Fibroblast of the aortic adventitia (primary cell): ENCODE measurements at places on chromosomes 7 and 10.

DNA sequence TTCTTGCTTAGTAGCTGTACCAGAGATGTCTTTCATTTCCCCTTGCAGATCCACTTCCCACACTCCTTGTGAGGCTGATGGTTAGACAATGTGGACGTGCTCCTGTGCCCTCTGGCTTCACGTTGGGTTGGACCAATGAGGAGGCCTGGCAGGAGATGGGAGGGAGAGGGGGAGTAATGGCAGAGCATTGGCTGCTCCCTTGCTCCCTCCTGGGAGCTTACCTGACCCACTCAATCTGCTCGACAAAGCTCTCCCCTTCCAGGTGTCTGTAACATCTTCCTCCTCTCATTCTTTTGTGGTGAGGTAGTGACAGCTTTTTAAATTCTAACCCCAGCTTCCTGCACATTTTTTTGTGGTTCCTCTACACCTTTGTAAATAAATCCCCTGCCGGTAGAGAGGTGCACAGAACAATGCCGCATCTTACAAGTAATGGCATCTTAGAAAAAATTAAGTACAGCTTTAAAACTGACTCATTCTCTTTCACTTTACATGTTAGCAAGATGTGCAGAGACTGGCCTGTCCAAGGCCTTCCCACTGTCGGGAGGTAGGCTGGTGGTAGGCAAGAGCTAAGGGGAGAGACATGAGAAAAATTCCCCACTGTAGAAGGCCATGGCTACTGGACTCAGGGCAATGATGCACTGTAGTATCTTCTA lies 134.3 kb downstream of the HTR7 start:
- no peak for DNase-seq

DNA sequence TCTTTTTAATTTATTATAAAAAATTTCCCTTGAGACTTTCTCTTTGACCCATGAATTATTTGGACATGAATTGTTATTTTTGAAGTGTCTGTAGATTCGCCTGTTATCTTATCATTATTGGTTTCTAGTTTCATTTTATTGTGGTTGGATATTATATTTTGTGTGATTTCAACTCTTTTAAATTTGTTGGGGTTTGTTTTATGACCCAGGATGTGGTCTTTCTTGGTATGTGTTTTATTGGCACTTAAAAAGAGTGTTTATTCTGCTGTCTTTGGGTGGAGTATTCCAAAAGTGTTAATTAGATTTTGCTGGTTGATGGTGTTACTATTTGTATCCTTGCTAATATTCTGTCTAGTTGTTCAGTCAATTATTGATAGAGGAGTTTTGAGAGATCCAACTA lies 50.5 kb upstream of the GPR141 start:
- no peak for DNase-seq

DNA sequence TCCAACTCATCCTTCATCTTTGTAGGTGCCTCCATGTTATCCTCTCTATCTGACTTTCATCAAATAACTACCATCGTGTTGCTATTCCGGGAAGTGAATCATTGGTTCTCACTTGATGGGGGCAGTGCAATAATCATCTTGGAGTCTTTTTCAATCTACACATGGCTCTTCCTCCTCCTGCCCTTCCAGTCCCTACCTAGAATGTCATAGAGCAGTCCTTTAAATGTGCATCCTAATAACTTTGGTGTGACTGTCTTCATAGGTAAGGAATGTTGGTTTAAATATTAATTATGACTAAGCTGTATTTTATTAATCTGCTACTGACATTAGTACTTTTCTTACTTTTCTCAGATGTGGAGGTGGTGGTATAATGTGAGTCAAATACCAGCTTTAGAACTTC lies 8.4 kb upstream of the CDK14 start:
- DNase-seq: no peak

DNA sequence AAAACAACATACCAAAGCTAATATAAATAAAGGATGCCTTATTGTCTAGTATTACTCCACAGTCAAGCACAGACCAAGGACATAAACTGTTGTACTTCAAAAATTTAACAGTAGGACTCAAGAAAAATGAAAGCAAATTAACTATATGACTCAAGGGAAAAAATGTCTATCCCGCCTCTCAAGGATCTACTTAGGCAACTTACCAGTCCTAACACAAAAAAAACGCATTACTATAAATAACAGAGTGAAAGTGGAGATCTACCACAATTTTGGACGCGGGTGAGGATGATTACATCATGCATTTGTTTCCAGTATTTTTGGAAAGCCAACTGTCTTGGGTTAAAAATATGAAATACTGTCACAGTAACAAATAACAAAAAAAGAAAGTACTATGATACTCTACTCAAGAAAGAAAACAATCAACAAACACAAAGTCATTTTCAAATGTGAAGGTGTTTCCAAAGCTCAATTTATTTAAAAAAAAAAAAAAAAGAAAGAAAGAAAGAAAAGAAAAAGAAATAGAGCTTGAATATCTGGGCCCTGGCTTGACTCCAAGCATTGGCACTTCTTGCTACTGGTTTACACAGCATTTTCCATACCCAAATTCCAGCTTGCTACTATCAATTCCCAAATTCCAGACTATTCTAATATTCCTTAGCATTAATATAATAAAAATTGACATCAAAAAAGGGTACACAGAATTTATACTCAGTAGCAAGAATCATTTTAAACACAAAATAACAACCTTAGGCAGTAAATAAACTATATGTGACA lies 99.4 kb downstream of the RSU1 start:
- DNase-seq: peak; percentile 90

GRCh38 chr10:33333260-33334101 lies 986 bp downstream of the NRP1 start:
- no peak for DNase-seq

DNA sequence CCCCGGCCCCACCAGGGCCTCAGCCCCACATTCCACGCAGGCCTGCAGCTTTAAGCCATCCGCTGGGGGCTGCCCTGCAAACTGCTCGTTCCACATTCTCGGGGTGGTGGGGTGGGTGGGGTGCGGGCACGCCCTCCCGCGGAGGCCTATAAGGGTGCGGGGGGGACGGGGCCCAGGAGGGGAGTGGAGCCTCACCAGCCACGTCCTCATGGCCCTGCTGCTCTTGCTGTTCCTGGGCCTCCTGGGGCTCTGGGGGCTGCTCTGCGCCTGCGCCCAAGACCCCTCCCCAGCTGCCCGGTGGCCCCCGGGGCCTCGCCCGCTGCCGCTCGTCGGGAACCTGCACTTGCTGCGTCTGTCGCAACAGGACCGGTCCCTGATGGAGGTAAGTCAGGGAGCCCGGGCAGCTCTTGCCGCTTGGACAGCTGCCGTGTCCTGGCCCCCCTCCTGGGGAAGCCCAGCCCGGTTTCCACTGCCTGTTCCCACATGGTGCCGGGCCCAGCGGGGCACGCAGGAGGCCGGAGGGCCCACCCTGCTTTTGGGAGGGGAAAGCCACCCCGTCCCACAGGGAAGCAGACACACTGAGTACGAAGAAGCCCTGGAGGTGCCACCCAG lies at the start of gene CYP2W1:
CYP2W1 (plus strand) TSS at position 178 of the 612 bp plus-strand sequence; CDS start at position 209, 31 bp downstream.
- no peak for DNase-seq

- DNase-seq: peak; percentile 57
Observed at GRCh38 chr10:92110039-92110794, 180.7 kb downstream of the CPEB3 start.

DNA sequence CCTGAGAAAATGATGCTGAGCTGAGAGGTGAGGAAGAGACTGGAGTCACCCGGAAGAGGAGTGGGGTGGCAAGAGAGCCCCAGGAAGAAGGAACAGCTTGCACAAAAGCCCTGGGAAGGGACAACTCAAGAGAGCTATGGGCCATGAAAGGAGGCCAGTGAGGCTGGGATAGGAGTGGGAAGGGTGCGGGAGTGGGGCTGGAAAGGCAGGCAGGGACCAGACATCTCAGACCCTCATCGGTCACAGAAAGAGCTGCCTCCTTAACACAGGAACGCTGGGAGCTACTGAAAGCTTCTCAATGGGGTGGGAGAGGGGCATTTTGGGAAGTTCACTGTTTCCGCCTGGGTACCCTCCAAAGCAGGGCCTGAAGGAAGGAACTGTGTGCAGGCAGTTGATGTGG lies 122.0 kb upstream of the UNC5B start:
- no peak for DNase-seq

GRCh38 chr7:107641676-107642075 lies 19.0 kb upstream of the SLC26A4 start:
- DNase-seq: no peak

GRCh38 chr10:75936841-75937240 lies 505.4 kb downstream of the LRMDA start:
- DNase-seq: no peak

DNA sequence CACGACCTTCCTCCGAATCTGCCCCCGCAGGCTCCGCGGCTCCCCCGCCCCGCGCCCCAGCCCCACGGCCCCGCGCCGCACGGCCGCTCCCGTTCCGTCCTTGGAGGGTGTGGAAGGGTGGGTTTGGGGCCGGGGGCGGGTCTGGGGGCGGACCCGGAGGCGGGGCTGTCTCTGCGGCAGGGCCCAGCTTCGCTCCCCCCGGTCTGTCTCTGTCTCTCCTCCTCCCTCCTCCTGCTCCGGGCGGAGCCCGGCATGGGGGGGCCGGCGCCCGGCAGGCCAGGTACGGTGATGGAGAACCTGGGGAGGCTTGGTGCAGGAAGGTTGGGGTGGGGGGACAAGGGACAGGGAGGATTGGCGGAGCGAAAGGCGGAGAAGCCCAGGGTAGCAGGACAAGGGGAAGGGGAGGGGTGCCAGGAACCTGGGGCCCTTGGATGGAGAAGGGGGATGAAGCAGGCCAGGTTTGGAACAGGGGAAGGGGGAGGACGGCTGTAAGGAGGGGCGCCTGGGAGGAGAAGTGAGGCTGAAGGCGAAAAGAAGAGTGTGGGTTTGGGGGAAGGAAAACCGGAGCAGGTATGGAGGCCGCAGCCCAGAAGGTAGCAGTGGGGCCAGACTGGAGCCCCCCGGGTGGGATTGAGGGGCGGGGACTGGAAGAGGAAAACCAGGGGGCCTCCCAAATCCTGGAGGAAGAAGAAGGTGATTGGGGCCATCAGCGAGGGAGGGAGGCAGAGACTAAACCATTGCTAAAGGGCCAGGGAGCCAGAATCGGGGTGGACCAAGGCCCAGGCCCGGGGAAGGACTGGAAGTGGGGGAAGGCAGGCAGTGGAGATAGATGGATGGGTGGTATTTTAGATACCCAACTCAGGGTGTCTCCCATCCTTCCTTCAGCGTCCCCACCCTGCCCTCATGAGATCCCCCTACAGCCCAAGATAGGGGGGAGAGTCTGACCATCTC lies at the start of gene NYAP1:
NYAP1 (plus strand) TSS at position 206 of the 951 bp plus-strand sequence. CDS start 1,385 bp downstream, outside the sequence.
- DNase-seq: peak; percentile 42

DNA sequence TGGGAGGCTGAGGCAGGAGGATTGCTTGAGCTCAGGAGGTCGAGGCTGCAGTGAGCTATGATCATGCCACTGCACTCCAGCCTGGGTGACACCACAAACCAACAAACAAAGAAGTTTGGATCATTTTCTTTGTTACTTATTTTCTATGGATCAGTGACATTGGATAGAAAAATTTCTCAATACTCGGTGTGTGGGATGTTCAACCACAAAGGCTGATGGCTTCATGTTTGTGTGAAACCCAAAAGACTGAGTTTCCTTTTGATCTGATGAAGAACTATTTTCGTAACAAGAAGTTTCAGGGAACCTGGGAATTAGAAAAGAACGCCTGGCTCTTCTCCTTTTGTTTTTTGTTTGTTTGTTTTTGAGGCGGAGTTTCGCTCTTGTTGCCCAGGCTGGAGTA lies 104.0 kb downstream of the HOXA1 start:
- DNase-seq: no peak

- no peak for DNase-seq
Observed at GRCh38 chr10:47349941-47350371, 1.8 kb downstream of the RBP3 start.

- DNase-seq: peak; percentile 96
Observed at GRCh38 chr7:17663061-17663675, 277.1 kb downstream of the SNX13 start.

DNA sequence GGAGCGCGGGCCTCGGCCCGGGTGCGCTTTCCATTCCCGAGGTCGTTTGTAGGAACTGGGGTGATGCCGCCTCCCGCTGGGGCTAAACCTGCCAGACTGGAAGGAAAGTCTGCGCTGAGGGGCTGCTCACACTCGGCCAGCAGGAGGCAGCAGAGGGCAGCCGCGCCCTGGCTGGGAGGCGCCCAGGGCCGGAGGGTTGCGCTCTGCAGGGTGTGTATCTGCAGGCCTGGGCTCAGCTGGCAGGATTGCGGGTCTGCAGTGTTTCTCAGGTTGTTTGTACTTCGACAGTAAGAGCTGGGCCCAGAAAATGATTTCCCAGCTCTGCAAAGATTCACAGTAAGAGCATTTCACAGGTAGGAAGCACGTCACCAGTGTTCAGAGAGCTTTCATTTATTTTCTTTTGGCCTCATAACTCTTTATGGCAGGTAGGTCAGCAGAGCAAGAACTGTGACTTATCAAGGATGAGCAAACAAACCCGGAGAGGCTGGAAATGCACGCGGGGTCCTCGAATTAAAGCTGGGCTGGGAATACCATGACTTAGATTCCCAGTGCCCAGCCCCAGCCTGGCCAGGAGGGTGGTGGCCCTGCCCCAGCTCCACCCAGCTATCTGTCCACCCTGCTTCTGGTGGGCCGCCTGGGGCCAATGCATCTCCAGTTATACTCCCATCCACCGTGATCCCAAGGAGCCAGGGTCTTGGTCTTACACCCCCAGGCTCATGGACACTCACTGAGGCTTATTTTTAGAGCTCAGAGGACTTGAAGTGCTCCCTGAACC lies 15.2 kb upstream of the PPP2R2D start:
- peak; percentile 48 for DNase-seq

DNA sequence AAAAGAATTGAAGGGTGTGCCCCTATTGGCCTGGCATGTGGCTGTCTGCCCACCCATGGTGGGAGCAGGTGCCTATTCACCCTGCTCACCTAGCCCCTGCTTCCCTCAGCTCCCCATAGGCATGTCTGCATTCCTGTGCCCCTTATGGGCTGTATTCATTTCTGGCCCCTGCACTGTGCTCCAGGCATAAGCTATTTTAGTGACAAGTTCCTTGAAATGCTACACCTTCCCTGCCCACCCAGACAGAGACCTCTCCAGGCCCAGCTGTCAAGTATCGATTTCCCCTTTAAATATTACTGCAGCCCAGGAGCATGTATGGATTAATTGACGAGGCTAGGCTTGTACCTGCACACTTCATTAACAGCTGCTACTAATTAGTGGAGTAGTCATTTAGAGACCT lies 235.4 kb downstream of the RPS24 start:
- DNase-seq: no peak

GRCh38 chr7:87119581-87119980 lies 32.7 kb upstream of the DMTF1 start:
- DNase-seq: no peak

DNA sequence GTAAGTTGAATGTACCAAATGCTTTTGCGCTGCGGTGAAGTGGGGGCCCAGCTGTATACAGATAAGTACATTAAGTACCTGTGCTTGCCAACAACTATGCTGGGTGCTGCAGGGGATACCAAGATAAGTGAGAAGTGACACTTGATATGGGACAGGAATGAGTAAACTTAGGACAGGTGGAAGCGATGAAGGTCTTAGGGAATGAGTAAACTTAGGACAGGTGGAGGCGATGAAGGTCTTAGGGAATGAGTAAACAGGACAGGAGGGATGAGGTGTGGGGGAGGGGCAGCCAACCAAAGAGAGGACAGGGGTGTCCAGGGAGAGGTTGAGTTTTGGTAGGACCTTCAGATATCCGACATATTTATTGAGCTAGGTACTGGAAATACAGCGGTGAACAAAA lies 1.4 kb downstream of the MDH2 start:
- no peak for DNase-seq

GRCh38 chr10:31004611-31005193 lies 27.0 kb downstream of the ZNF438 start:
- DNase-seq: peak; percentile 93

- peak; percentile 87 for DNase-seq
Observed at GRCh38 chr10:44993922-44994751, 6.6 kb upstream of the ZNF22 start.
